ENCODE measurements at places on chromosomes 3 and 15. TPM values are rescaled to one million over a fixed set of nuclear protein-coding genes. Genes with fewer than 3 reads are reported as not detected.

The DLL4 gene
- total RNA-seq, result not detected

The RBM5 gene
- total RNA-seq, result 136 TPM

The ROPN1 gene
- not detected for total RNA-seq

The TRIM42 gene
- total RNA-seq, result not detected

The SLC28A2 gene
- not detected for total RNA-seq

The FAM3D gene
- total RNA-seq, result not detected

The CCR9 gene
- total RNA-seq, result 7.3 TPM

The LMAN1L gene
- 0.27 TPM for total RNA-seq

The XYLB gene
- 5.7 TPM for total RNA-seq

The IQCH gene
- 1.3 TPM for total RNA-seq

The PXYLP1 gene
- total RNA-seq, result 6.6 TPM

The ACTRT3 gene
- total RNA-seq, result 2.5 TPM

The CMTM8 gene
- total RNA-seq, result 4.1 TPM

The STX19 gene
- not detected for total RNA-seq

The FETUB gene
- not detected for total RNA-seq

The SERPINI2 gene
- not detected for total RNA-seq

The HMG20A gene
- total RNA-seq, result 34.0 TPM

The UROC1 gene
- total RNA-seq, result not detected

The ARL6 gene
- total RNA-seq, result 9.8 TPM

Measured in CD8-positive, alpha-beta memory T cell (primary cell).